Gastrocnemius medialis (tissue), 4 donors: ENCODE measurements at places on chromosomes 16 and 17. TPM values are rescaled to one million over a fixed set of nuclear protein-coding genes. Genes with fewer than 3 reads are reported as not detected.

The APOH gene
- not detected for total RNA-seq

The SEZ6L2 gene
- total RNA-seq = 1.7 TPM

The CACNA1H gene
- 3.7 TPM for total RNA-seq

DNA sequence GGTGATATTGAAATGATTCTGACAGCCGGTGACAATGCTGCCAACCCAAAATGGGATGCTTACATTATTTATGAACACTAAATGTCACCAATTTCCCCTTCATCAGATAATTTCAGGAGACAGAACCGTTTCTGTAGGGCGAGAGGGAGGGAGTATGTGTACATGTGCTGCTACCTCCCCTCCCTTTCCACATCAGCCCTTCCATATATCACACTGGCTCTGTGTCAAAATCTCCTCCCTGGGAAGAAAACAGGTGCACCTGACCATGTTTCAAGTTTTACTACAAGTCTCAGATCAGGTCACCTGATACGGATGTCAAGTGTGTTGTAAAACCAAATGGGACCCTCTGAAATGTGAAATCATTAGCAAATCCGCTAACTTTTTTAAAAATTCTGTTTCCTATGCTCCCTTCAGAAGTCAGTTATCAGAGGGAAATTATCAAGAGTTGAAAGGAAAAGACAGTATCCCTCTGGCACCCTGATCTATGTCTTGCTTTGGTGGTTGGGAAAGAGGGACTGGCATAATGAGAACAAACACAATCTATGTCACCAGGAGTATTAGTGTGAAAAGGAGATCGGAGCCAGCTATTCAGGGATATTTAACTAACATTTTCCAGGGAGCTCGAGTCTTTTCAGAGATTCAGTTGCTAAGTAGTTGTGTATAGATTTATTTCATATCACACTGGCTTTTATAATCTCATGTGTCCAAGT is 1002.3 kb upstream of the CDH8 start:
- H3K27ac ChIP-seq = no peak overlapping the region
- H3K27me3 ChIP-seq = no peaks in the 10 kb centered on the region
- H3K4me3 ChIP-seq = no peak overlapping the region
- H3K4me1 ChIP-seq = no peaks in the 10 kb centered on the region

- no peak overlapping the region for H3K4me3 ChIP-seq
Measured at GRCh38 chr17:49913226-49914095, 55.5 kb upstream of the DLX4 start.

- H3K4me1 ChIP-seq = peaks cover 9% of the 10 kb centered on the region
- H3K4me3 ChIP-seq = no peak overlapping the region
- H3K27ac ChIP-seq = no peak overlapping the region
- DNase-seq = no peak
- H3K36me3 ChIP-seq = no peaks in the 10 kb centered on the region
Measured at GRCh38 chr17:9402590-9403199, 172.9 kb downstream of the STX8 start.

GRCh38 chr17:8464941-8465340 is 29.3 kb downstream of the NDEL1 start:
- no peak overlapping the region for H3K4me3 ChIP-seq
- peaks cover 23% of the 10 kb centered on the region for H3K4me1 ChIP-seq
- H3K27ac ChIP-seq = no peak overlapping the region

- no peak overlapping the region for H3K4me3 ChIP-seq
- no peaks in the 10 kb centered on the region for H3K27me3 ChIP-seq
- DNase-seq = no peak
- H3K4me1 ChIP-seq = no peaks in the 10 kb centered on the region
- H3K27ac ChIP-seq = peak overlapping the region; percentile 29
Measured at GRCh38 chr17:44084131-44084538, 13.6 kb downstream of the G6PC3 start.

DNA sequence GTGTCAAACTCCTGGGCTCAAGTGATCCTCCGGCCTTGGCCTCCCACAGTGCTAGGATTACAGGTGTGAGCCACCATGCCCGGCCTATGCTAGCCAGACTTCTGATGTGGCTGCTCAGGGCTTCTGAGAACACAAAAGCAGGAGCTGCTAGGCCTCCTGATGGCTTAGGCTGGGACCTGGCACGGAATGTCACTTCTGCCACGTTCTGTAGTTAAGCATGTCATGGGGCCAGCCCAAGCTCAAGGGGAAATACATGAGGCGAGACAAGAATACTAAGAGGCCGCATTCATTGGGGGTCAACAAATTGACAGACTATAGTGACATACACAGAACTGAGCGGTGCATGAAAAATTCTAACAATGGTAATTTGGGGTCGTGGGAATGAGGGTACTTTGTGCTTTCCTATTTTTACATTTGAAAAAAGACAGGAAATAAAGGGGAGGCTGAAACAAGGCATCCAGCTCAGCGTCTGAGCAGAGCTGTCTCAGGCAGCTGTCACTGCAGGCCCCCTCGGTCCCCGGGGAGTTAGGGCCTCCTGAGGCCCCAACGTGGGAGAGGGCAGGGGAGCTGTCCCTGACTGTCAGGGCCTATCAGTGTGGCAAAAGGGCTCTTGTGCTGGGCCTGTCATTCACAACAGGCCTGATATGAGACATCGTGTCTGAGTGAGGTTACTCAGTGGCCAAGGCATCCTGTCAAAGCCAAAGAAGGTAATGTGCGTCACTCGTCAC is 26.4 kb downstream of the CFAP20 start:
- no peaks in the 10 kb centered on the region for H3K36me3 ChIP-seq
- DNase-seq = no peak
- no peaks in the 10 kb centered on the region for H3K4me1 ChIP-seq

DNA sequence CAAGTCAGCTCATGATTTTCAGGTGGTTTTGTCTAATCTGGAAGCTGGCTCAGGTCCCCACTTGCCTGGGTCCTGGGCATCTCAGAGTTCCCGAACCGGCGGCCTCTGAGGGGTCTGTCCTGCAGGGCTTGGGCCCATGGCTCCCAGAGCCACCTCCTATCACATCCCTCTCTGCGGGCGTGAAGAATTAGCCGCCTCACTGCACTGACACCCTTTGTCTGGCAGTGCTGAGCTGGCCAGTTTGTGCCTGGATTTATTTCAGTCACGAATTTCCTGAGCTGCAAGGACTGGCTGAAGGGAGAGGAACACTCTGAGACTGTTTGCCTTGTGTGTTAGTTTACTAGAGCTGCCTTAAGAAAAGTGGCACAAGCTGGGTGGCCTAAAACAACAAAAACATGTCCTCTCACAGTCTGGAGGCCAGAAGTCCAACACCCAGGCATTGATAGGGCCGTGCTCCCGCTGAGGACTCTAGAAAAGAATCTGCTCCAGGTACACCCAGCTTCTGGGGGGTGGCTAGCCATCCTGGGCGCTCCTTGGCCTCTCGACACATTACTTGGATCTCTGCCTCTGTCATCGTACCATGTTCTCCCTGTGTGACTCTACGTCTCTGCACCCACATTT is 217.5 kb upstream of the DYNLRB2 start:
- no peak for DNase-seq
- no peaks in the 10 kb centered on the region for H3K36me3 ChIP-seq
- H3K4me1 ChIP-seq = no peaks in the 10 kb centered on the region
- no peak overlapping the region for H3K27ac ChIP-seq

DNA sequence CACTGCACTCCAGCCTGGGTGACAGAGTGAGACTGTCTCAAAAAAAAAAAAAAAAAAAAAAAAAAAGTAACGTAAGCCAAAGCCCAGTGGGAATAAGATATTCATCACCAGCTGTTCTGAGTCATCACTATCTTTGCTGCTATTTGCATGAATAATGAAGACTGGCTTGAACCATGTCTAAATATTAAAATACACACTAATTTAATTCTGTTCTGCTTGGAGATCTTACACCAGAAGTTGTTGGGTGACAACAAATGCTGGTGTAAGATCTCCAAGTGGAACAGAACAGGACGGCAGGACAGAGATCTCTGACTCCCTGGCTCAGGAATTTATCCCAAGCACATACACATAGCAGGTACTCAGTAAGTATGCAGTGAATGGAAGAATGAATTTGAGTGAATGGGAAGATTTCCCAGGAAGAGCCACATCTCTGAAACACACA is 19.6 kb downstream of the DNAH17 start:
- no peak for DNase-seq
- H3K36me3 ChIP-seq = no peaks in the 10 kb centered on the region
- H3K4me3 ChIP-seq = no peak overlapping the region
- H3K27ac ChIP-seq = no peak overlapping the region
- no peaks in the 10 kb centered on the region for H3K4me1 ChIP-seq
